Stimulated activated CD8-positive, alpha-beta memory T cell treated with anti-CD3 and anti-CD28 coated beads, Interleukin-4, amount 100 ng/mL, for 48 hours (primary cell): ENCODE measurements at places on chromosomes 2 and 18.
A peak's percentile ranks its signal among the peaks of the same experiment; 100 is the strongest.

DNA sequence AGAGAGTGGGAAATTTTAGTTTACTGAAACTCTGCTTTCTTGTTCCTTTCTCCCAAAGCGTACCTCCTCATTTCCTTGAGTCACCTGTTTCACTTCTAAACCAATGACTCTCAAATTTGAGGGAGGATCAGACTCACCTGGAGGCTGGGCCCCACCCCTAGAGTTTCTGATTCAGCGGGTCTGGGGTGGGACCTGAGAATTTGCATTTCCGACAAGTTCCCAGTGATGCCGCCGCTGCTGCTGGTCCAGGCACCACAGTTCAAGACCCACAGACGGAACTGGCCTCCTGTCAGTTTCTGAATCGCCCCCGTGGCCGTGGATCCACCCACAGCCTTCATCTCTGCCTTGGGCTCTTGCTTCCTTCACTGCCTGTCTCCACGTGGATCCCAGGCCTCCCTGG lies 44.9 kb upstream of the PELI1 start:
- DNase-seq = no peak

- no peak for DNase-seq
Observed at GRCh38 chr18:34870555-34871310, 160.6 kb downstream of the DTNA start.

DNA sequence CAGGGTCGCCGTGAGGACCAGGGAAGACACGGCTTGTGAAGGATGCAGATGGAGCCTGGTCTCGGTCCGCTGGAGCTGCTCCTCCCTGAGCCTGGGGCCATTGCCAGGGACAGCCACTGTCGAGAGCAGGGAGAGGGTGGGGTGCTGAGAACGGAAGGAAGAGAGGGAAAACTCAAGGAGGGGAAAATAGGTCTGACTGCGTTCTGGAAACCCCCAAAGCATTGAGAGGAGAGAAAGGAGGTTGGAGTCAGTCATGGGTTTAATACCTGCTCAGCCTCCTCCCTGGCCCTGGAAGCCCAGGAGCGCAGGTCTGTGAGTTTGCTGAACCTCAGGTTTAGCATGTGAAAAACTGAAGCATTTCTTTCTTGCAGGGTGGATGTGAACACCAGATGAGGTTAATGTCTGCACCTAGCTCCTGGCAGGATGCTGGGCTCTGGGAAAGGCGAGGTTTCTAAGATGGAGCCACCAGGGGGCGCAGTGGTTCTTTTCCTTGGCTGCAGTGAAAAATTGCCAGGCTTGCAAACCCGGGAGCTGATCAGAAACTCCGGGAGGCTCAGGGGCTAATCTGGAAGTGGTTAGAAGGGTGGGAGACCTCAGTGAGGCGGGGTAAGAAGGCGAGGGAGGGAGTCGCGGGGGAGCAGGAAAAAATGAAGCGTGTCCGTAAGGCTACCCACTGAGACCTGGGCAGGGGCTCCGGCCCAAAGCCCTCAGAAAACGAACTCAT lies 33.6 kb upstream of the RNF149 start:
- peak; percentile 90 for DNase-seq

- no peak for DNase-seq
Observed at GRCh38 chr2:32738939-32739338, 111.1 kb downstream of the TTC27 start.

DNA sequence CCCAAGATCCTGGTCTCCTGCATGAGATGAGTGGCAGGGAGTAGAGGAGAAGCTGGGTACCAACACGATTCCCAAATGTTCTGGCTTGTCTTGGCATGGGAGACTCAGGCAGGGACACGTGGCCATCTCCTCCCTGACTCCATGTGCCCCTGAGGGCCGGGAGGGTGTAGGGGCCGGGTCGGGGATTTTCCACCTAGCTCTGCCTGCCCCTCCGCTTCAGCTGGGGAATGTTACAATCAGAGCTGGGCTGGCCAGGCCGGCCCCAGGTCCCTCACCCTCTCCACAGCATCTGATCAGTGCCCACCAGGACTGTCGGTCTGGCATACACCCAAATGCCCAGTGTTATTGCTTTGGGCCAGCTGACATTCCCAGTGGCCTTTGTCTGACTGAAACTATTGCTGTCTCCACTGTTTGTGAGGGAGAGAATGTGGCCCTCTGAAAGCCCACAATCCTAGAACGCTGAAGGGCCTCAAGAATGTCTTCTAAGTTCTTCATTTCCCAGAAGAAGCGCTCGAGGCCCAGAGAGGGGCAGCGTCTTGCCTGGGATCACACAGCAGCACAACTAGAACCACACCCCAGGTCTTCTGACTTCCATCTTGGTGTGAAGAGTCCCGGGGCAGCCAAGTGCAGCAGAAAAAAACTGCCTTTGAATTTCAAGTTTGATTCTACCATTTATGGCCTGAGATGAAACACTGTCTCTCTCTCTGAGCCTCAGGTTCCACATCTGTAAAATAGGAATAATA lies 23.2 kb downstream of the KCNK3 start:
- no peak for DNase-seq

DNA sequence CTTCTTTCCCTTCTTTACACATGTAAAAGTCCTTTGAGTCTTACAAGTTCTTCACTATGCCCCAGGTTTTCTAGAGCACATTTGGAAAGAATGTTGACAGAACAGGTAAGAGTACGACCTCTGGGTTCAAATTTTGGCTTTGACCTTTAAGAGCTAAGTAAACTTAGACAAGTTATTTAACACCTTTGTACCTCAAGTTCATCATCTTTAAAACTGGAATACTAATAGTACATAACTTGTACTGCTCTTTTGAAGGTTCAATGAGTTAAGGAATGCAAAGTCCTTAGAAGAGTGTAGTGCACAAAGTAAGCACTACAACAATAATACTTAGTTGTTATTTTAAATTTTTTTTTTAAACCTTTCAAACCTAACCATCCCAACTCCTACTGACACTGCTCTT lies 156.6 kb downstream of the TMEFF2 start:
- DNase-seq = no peak

GRCh38 chr18:8003878-8004675 lies 437.0 kb downstream of the PTPRM start:
- no peak for DNase-seq

- no peak for DNase-seq
Observed at GRCh38 chr2:207873794-207874193, 104.1 kb upstream of the FZD5 start.

DNA sequence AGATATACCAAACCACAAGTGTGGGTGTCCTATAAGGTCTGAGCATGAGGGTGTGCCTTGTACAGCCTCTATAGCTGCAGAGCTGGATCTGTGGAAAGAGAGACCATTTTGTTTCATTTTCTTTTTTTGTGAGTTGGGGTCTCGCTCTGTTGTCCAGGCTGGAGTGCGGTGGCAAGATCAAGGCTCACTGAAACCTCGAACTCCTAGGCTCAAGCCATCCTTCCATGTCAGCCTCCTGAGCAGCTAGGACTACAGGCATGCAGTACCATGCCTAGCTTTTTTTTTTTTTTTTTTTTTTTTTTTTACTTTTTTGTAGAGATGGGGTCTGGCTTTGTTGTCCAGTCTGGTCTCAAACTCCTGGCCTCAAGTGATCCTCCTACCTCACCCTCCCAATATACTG lies 10.7 kb downstream of the KIF3C start:
- DNase-seq = no peak

GRCh38 chr18:56579451-56579850 lies 58.9 kb downstream of the TXNL1 start:
- DNase-seq = no peak

DNA sequence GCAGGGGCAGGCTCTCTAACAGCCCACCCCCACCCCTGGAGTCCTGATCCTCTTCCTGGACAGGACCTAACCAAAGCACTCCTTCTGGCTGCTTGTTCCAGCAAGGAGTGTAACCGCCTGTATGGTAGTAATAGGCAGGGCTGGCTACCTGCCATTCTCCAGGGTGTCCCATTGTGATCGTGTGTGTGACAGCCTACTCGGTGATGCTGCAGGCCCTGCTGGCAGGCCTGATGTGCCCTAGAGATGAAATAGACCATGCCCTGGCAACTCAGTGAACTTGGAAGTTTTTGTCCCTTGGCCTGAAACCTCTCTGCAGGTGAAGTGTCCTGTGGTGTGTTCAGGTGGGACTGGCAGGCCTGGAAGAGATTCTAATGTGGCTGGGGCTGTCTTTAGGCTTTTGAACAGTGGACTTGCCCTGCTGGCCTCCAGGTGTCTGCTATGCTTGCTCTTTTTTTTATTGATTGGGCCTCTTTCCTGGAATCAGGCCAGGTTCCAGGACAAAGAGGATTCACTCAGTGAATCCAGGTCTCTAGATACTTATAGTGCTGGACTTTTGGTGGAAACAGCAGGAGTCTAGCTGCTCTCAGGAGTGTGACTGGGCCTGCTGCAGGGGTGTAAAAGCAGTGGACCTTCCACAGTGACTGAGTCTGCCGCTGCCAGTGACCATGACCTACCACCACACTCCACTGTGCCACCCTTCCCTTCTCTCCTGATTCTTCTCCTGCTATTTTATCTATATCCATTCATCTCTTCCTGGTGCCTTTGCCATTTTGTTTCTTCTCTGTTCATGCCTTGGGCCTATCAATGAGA lies 132.1 kb downstream of the CTIF start:
- DNase-seq = no peak

GRCh38 chr18:31773774-31774476 lies 13.2 kb upstream of the SLC25A52 start:
- no peak for DNase-seq

- DNase-seq = no peak
Observed at GRCh38 chr18:79856119-79857007, 58.6 kb downstream of the KCNG2 start.

DNA sequence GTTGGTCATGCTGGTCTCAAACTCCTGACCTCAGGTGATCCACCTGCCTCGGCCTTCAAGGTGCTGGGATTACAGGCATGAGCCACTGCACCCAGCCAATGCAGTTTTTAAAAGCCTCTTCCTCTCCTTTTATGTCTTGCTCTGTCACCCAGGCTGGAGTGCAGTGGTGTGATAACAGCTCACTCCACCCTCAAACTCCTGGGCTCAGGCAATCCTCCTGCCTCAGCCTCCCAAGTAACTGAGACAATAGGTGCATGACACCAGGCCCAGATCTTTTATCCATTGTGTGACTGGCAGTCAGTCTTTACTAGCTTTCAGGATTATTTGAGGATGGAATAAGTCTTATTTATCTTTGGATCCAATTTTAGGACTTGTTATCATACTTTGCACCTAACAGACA lies 13.2 kb downstream of the KCTD18 start:
- DNase-seq = no peak

GRCh38 chr2:65137197-65137775 lies 7.4 kb upstream of the RAB1A start:
- no peak for DNase-seq

GRCh38 chr2:27304488-27305240 lies 3.6 kb downstream of the UCN start:
- no peak for DNase-seq

- no peak for DNase-seq
Observed at GRCh38 chr2:103268841-103269498, 507.1 kb downstream of the TMEM182 start.

GRCh38 chr2:45637440-45637839 lies 14.0 kb upstream of the PRKCE start:
- no peak for DNase-seq

DNA sequence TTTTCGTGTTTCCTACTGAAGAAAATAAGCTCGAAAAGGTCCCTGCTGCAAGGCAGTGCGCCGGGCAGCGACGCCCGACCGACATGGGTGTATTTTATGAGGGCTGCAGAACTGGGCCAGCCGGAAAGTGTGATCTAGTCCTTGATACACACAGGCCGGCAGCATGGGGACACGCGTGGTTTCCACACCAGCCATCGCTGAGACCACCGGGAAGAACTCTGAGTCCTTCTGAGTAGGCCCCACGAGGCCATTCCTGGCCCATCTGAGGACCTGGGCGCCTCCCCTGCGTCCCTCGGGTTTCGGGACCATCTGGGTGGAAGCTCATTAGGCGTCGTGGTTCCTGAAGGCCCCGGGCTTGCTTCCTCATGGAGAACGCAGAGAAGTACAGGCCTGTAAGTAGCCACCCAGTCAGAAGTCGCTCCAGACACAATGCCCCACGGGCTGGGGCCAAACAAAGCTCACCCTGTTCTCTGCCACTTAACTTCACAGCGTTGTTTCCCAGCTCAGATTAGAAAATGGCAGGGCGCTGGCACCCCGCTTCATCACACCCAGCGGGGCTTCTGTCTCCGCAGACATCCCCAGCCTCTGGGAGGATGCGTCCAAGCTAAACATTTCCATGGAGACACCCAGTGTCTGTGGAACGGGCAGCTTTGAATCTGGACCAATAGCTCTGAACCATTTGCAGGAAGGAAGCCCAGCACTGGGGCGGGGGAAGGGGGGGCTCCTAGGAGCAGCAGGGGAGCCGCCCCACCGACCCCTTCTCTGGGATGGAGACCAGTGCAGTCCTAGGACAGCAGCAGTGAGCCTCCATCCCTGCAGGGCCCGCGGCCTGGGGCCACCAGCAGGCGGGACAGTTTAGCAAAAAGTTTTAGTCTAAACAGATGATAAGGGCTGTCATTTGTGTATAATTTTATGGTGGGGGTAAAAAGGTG lies 2.4 kb downstream of the NFATC1 start:
- no peak for DNase-seq

DNA sequence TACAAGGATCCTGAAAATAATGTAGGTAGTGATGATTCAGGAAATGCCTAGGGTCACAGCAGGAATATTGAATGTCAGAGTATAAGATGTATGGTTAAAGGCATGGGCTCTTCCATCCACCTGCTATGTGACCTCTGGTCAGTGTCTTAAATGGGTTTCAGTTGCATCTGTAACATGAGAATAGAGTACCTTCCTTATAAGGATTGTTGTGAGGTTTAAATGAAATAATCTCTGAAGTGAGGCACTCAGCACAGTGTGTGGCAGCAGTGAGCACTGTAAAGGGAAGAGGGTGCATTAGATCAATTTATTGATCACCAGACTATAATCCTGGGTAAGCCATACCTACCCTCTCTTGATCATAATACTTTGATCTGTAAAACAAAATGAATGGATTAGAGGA lies 319.1 kb downstream of the SLC4A3 start:
- DNase-seq = no peak

- DNase-seq = no peak
Observed at GRCh38 chr2:136024616-136025015, 39.2 kb upstream of the DARS1 start.

DNA sequence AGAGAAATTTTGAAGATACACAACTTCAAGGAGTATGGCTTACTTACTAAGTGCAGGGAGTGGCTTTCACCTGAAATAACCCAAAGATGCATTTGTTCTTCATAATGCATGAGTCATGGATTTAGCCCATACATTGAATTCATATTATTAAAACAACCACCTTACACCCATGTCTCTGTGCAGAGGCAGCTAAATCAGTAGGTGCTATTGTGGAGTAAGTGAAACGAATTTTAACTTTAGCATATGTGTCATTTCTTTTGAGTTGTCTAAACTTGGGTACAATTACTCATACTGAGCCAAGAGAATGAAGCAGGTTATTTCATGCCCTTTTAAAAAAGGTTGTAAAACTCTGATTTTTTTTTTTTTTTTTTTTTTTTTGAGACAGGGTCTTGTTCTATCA lies 11.0 kb upstream of the ANKRD29 start:
- DNase-seq = no peak

- no peak for DNase-seq
Observed at GRCh38 chr18:7393080-7393479, 162.2 kb downstream of the LRRC30 start.

DNA sequence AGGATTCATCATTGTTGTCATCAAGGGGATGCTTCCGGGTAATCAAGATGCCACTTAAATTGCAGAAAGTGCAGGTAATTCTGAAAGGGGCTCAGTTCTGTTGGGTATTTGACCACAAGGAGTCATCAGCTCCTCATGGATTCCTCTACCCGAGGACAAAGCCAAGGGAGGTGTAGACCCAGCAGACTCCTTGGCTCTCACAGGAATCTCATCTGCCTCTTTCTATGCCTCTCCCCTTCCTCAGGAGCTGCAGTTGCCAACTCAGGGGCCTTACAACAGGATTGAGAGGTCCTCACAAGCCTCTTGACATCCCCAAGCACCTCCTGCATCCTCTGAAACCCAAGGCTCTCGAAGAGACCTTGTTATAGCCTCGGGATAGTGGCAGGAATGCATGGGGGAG lies 44.0 kb downstream of the ITGB6 start:
- no peak for DNase-seq
